CD4-positive, alpha-beta T cell (primary cell): ENCODE measurements at places on chromosomes 7 and 10.

DNA sequence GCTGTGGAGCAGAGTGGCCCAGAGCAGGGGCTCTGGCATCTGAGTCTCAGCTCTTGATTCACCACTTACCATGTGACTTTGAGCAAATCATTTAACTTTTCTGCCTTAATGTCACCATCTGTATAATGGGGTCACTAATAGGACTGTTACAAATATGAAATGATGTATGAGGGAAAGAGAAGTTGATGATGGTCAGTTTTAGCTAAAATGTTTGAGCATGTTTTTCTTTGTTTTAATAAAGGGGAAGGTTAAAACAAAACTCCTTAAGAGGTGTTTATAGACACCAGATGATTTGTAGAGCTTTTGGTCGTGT is 81.0 kb downstream of the CCNY start:
- no peak for DNase-seq

- DNase-seq, result no peak
Measured at GRCh38 chr10:22646388-22646853, 68.0 kb downstream of the PIP4K2A start.

- DNase-seq, result no peak
Measured at GRCh38 chr7:40680657-40681056, 545.9 kb downstream of the SUGCT start.

GRCh38 chr10:56222237-56222636 is 138.8 kb downstream of the ZWINT start:
- no peak for DNase-seq

DNA sequence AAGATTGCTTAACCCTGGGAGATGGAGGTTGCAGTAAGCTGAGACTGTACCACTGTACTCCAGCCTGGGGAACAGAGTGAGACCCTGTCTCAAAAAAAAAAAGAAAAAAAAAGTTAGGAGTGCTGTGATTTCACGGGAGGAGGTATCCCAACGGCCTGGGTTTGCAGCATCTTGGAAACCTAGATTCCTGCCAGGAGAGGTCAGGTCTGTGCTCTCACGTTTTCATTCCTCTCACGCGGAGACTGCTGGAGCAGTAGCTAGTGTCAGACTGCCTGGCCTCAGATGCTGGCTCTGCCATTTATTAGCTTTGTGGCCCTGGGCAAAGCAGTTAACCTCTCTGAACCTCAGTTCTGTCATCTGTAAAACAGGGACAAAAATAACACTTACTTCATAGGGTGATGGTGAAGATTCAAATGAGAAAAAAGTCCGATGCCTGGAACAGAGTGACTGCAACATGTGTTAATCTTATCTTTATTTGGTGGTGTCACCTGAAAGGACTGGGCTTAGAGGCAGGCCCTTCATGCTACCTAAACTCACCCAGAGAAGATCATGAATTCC is 94.9 kb downstream of the GAD2 start:
- no peak for DNase-seq

GRCh38 chr7:90412458-90413184 is 9.4 kb downstream of the CLDN12 start:
- DNase-seq, result no peak
